Gastrocnemius medialis (tissue), 4 donors: ENCODE measurements at places on chromosomes 11 and 22. TPM values are rescaled to one million over a fixed set of nuclear protein-coding genes. Genes with fewer than 3 reads are reported as not detected.

UCP3 gene
- total RNA-seq: 938 TPM

TRIM51 gene
- not detected for total RNA-seq

TNNT3 gene
- 1,645 TPM for total RNA-seq

ARFGAP3 gene
- total RNA-seq: 28.2 TPM

PIH1D2 gene
- 1.3 TPM for total RNA-seq

MOGAT2 gene
- total RNA-seq: 0.10 TPM

SPON1 gene
- total RNA-seq: 0.22 TPM

NRGN gene
- total RNA-seq: 0.52 TPM

BIRC3 gene
- total RNA-seq: 1.8 TPM

MPZL2 gene
- 1.2 TPM for total RNA-seq

DNA sequence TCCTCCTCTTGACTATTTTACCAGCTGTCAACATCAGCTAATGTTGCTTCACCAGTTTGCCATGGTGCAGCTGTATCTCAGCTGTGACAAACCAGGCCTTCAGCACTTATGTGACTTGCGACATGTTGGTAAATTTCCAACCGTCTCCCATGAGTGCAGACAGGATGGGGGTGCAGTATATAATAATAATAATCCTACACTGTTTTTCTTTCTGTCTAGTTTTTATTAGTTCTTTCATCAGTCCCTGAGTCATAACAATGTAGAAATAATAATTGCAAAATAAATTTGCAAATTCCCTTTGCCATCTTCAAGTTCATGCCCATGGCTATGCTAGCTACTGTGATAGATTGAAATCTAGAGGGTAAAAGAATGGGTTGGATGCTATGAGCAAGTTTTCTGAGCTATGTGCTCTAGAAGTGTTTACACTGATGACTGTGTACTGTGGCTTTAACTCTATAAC is 4.9 kb downstream of the MMP13 start:
- DNase-seq: peak; percentile 13
- H3K4me1 ChIP-seq: no peaks in the 10 kb centered on the region
- no peak overlapping the region for H3K4me3 ChIP-seq
- no peaks in the 10 kb centered on the region for H3K36me3 ChIP-seq

GRCh38 chr11:134483291-134483690 is 71.2 kb upstream of the B3GAT1 start:
- H3K36me3 ChIP-seq: no peaks in the 10 kb centered on the region
- no peaks in the 10 kb centered on the region for H3K4me1 ChIP-seq
- no peak for DNase-seq

DNA sequence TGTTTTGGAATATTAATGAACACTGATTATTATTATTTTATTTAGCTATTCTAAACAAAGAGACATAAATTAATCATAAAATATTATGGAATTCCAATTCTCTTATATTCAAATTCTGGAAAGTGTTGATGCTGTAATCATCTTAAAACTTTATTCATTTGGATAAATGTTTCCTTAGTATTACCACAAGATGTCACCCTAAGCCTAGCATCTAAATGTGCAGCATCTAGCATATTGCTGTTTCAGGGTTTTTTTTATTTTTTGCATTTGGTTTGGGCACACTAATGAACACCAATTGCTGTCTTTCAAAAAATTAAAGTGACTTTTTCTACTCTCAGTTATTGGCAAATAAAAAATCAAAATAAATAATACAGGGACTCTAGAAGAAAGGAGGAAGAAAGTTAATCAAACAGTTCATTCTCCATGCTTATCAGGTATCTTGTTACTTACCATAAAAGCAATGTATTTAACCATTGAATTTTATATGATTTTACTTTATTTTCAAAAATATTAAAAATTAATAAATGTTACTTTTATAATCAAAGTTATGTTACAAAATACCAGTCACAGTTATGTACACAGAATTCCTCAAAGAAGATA is 31.8 kb downstream of the DLG2 start:
- H3K27ac ChIP-seq: no peak overlapping the region
- H3K27me3 ChIP-seq: no peaks in the 10 kb centered on the region

- no peaks in the 10 kb centered on the region for H3K36me3 ChIP-seq
- H3K27ac ChIP-seq: peak overlapping the region; percentile 100
- no peaks in the 10 kb centered on the region for H3K27me3 ChIP-seq
- peaks cover 68% of the 10 kb centered on the region for H3K4me1 ChIP-seq
- no peak for DNase-seq
Observed at GRCh38 chr11:61972672-61973475, 5.4 kb upstream of the FTH1 start.

DNA sequence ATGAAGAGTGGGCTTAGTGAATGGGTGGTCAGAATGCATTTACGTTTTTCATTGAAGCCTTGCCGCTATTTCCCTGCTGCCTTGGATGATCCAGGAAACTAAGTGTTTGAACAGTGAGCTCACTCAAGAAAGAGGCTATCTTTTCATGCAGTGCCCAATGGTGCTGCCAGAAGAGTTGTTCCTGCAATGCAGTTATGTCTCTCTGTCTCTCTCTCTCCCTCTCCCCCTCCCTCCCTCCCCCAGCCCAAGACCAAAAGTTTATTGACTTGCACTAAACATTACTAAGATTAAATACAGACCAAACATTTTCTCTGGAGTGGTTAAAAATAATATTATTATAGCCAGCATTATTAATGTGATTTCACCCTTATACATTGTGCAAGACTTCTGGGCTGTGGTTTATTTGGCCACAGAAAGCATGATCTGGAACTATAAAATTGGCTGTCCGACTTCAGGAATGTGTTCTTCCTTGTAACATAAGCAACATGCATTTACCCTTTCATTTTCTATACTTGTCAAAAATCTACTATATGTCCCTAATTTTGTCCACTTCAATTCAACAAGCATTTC is 6.6 kb upstream of the FUT4 start:
- no peak overlapping the region for H3K4me3 ChIP-seq
- no peak for DNase-seq
- no peak overlapping the region for H3K27ac ChIP-seq
- H3K27me3 ChIP-seq: no peaks in the 10 kb centered on the region
- H3K36me3 ChIP-seq: no peaks in the 10 kb centered on the region

DNA sequence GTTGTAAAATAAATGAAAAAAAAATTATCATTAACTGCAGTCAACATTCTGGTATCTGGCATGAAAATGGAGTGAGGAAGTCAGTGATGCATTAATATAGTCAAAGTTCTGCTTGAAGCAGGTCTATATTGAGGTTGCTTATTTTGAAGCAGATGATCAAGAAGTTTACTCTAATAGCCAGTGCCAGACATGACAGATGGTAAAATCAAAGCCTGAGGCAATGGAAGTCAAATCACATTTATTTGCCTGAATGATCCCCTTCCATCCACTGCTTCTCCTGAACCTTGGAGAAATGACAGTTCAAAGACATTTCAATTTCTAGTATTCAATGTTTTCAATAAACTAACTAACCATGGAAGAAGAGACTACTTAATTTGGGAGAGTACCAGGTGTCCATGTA is 430.0 kb downstream of the FAM181B start:
- DNase-seq: no peak
- no peaks in the 10 kb centered on the region for H3K27me3 ChIP-seq
- H3K4me3 ChIP-seq: no peak overlapping the region
- no peaks in the 10 kb centered on the region for H3K36me3 ChIP-seq
- H3K27ac ChIP-seq: no peak overlapping the region

- DNase-seq: no peak
- H3K36me3 ChIP-seq: no peaks in the 10 kb centered on the region
- H3K4me3 ChIP-seq: no peak overlapping the region
Observed at GRCh38 chr11:96391698-96392307, 2.0 kb downstream of the JRKL start.

DNA sequence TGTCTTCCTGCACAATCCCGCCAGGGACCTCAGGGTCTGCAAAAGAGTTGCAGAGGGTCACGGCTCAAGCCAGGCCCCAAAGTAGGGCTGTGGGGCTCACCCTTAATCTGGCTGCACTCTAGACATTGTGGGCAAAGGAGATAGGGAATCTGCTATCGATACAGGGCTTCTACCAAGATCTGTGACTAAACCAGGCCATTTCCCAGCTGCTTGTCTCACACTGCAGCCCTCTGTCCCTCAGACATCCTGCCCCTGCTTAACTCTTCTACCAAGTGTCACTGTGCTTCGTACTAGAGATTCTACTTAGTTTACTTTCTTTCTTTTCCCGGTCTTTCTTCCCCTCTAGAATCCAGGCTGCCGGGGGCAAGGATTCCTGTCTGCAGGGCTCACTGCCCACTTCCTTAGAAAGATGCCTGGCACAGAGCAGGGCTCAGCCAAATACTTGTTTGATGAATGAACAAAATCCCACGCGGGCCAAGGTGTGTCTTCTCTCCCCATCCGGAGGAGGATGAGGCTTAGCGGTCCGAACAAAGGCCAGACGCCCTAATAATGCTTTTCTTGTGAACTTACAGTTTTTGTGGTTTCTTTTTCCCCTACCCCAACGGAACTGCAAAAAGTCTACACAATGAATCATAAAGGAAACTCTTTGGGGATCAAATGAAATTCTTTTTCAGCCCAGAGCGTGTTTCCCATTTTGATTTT is 61.3 kb upstream of the ANO1 start:
- no peak for DNase-seq
- no peak overlapping the region for H3K4me3 ChIP-seq
- no peak overlapping the region for H3K27ac ChIP-seq
- no peaks in the 10 kb centered on the region for H3K4me1 ChIP-seq
- no peaks in the 10 kb centered on the region for H3K27me3 ChIP-seq
- no peaks in the 10 kb centered on the region for H3K36me3 ChIP-seq

DNA sequence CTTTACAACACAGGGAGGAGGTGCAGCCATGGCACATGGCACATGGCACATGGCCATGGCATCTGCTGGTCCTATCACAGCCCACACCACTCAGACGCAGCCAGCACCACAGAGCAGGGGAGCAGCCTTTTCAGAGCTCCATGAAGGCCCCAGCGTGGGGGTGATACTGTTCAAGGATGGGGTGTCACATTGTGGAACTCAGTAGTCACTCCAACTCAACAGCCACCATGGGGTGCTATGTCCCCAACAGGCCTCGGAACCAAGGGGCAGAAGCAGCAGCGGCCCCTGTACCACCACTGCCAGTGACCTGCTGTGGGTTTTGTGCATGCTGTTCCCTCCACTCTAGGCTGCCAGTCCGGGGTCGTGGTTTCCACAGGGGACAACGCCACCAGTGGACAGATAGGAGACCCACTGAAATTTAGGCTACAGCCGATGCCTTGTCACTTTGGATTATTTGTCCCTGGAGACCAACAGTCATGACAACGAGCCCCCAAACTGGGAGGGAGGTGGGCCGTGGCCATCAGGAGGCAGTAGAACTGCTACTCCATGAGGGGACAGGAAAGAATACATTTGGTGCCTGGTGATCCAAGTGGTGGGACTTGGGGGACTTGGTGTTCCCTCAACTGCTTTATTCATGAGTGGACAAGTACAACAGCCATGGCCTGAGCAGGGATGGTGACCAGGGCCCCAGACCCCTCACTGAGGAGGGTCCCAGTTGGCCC is 30.4 kb upstream of the CD81 start:
- H3K4me1 ChIP-seq: no peaks in the 10 kb centered on the region
- DNase-seq: no peak
- H3K4me3 ChIP-seq: no peak overlapping the region
- H3K36me3 ChIP-seq: no peaks in the 10 kb centered on the region

- DNase-seq: no peak
- H3K27ac ChIP-seq: no peak overlapping the region
- no peak overlapping the region for H3K4me3 ChIP-seq
Observed at GRCh38 chr11:114273890-114274635, 22.1 kb upstream of the NNMT start.

DNA sequence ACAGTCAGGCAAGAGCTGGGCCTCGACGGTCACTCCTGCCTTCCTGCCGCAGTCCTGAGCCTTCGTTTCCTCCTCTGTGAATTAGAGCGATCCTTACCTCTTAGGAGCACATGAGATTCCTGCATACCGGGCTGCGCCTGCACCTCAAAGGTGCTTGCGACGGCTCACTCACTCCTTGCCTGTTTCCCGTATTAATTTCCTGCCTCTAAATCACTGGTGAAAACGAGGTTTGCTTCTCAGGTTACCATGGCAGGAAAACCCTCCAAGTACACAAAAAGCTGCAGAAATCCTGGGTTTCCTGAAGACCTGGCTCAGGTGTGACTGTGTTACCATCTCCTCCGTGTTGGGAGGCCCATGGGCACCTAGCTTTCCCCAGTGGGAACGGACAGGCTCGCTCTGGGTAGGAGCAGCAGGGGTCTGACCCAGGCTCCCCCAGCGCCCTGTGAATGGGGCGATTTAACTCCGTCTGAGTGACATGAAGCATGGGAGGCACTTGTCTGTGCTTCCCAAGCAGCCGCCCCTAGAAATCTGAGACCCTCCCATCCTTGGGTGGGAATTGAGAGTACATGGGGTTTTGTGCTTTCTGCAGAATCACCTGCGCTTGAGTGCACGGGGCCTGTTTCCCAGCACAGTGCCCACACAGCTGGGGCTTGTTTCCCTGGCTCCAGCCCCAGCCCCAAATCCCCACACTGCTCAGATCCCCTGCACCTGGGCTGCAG is 64.8 kb downstream of the PHF21B start:
- H3K27ac ChIP-seq: no peak overlapping the region
- DNase-seq: no peak
- peaks cover 4% of the 10 kb centered on the region for H3K27me3 ChIP-seq
- no peaks in the 10 kb centered on the region for H3K36me3 ChIP-seq

GRCh38 chr11:132969892-132970291 is 562.4 kb downstream of the OPCML start:
- H3K4me1 ChIP-seq: no peaks in the 10 kb centered on the region
- no peak for DNase-seq
- H3K27ac ChIP-seq: no peak overlapping the region
- H3K27me3 ChIP-seq: no peaks in the 10 kb centered on the region
- no peaks in the 10 kb centered on the region for H3K36me3 ChIP-seq
- H3K4me3 ChIP-seq: no peak overlapping the region

DNA sequence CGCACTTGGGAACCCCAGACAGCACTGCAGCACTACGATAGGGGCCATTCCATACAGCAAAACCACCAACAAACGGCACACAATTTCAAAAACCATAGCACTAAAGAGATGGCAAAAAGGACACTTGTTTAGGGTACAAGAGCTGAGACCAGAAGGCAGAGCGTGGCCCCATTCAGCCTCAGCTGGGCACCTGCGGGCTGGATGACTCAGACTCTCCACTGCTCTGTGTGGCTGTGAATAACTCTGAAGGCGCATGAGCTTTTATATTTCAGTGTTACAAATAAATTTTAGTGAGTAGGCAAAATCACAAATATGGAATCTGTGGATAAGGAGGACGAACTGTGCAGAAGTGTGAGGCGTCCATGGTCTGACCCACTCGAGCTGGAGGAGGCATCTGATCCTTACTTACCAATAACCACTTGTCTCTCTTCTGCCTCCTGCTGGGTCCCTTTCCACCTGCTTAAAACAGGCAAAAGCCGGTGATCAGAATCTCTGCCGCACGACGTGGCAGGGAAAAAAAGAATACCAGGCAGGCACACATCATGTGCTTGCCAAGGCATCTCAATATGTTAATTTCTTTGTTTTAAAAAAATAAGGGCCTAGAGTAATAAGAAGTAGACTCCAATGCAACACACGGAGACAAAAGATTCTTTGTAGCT is 325.7 kb downstream of the SHANK2 start:
- no peaks in the 10 kb centered on the region for H3K36me3 ChIP-seq
- no peaks in the 10 kb centered on the region for H3K4me1 ChIP-seq
- peaks cover 4% of the 10 kb centered on the region for H3K27me3 ChIP-seq
- no peak overlapping the region for H3K4me3 ChIP-seq
- DNase-seq: no peak
- no peak overlapping the region for H3K27ac ChIP-seq
